ENCODE measurements at places on chromosomes 5 and 9.

GRCh38 chr9:37324691-37325490 lies 97.6 kb upstream of the GRHPR start:
- DNase-seq, result peak; percentile 35

- DNase-seq, result no peak
Measured at GRCh38 chr9:131481441-131482342, 21.0 kb upstream of the POMT1 start.

- no peak for DNase-seq
Measured at GRCh38 chr5:138659121-138659520, 83.9 kb upstream of the HSPA9 start.

GRCh38 chr5:117475919-117476318 lies 901.3 kb upstream of the SEMA6A start:
- no peak for DNase-seq

- DNase-seq, result peak; percentile 53
Measured at GRCh38 chr5:113166852-113167366, 190.3 kb downstream of the DCP2 start.

GRCh38 chr5:180339583-180340183 lies 13.5 kb downstream of the GFPT2 start:
- DNase-seq, result no peak

GRCh38 chr9:26326563-26326962 lies 566.0 kb downstream of the CAAP1 start:
- peak; percentile 75 for DNase-seq

GRCh38 chr5:41457094-41457493 lies 53.3 kb downstream of the PLCXD3 start:
- no peak for DNase-seq

DNA sequence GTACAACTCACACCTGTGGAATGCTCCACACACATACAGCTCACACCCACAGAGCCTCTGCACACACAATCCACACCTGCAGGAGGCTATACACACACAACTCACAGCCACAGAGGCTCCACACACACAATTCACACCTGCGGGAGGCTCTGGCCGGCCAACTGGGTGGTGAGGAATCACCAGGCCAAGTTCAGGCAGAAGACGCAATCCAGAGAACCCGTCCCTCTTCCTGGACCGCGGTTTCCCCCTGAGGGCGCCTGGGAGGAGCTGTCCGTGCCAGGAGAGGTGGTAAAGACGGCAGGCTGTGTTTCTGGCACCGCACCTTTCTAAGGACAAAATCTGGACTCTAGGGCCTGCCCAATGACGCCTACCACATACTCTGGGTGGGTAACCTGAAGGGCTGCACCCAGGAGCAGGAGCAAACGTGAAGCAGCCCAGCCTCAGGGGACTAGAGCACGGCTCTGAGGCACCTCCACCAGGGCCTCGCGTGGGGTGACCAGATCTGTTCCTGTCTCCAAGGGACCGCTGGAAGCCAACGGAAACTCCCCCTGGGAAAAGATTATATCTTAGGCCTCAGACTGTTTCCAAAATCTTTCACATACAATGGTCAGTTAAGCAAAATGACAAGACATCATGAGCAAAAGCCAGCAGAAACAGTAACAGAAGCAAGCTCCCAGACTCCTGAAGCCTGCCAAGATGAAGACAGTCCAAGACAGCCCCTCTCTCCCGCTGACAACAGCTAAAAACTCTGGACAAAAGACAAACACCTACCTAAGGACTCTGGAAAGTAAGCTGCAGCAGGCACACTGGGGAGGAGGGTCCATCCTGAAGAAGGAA lies 16.9 kb downstream of the CAMSAP1 start:
- DNase-seq, result no peak

- no peak for DNase-seq
Measured at GRCh38 chr5:148697180-148697808, 43.0 kb upstream of the HTR4 start.

- DNase-seq, result no peak
Measured at GRCh38 chr5:172173564-172174153, 14.4 kb downstream of the STK10 start.

DNA sequence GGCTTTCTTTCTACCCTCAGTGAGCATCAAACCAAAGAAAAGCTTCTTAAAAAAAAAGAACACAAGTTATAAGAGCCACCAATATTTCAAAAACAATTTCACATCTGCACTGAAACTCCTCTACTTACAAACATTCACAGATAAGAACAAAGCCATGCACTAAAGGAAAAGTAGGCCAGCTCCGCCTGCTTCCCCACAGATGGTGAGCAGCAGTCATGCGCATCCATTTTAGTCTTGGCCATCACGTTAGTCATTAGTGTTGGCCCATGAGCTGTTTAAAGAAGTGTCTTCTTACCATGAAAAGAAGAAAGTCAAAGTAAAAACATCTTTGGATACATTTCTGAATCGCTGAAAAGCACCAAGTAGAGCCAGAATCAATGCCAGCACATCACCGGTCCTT lies 40.0 kb upstream of the SMIM23 start:
- DNase-seq, result no peak

- DNase-seq, result no peak
Measured at GRCh38 chr5:75306746-75307145, 30.3 kb upstream of the HMGCR start.

- peak; percentile 78 for DNase-seq
Measured at GRCh38 chr5:69334793-69335268, 2.2 kb upstream of the CCDC125 start.

DNA sequence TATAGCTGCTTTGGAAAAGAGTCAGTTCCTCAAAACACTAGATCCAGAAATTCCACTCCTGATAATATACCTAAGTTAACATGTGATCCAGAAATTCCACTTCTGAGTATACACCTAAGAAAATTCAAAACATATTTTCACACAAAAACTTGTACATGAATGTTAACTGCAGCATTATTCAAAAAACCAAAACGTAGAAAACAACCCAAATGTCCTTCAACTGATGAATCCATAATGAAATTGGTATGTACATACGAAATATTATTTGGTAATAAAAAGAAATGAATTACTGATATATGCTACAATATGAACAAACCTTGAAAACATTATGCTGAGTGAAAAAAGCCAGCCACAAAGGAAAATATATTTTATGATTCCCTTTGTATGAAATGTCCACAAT lies 16.5 kb upstream of the AFF4 start:
- no peak for DNase-seq

DNA sequence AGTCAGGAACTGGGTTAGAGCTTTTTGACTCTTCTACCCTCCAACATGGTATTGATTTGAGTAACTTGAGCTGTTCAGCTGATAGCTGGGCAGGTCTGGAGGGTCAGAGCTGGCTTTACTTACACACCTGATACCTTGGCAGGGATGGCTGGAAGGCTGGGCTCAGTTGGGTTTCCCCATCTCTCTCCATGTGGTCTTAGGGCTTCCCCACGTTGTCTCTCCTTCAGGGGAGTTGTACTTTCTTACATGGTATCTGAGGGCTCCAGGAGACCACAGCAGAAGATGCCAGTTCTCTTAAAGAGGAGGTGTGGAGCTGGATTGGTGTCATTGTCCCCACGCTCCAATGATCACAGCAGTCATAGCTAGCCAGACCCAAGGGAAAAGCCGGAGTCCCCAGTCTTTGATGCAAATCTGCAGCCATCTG lies 25.6 kb downstream of the ISOC1 start:
- DNase-seq, result no peak

DNA sequence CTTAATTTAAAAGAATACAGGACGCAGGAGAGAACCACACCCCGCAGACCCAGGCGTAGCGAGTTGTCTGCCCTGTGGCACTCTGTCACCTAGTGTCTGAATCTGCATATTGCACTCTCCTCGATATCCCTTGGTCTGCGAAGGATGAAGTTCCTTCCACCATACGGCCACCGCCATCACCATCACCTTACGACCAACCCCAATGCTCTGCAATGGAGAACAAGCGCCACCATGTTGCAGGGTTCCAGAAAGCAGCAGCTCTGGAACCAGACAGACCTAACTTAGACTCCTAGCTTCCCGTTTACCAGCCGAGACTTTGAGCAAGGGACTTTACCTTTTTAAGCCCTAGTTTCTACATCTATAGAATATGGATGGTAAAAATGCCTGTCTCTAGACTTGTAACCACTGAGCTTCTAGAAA lies 77.4 kb upstream of the DMRT1 start:
- peak; percentile 64 for DNase-seq

GRCh38 chr5:1670351-1670750 lies 129.3 kb downstream of the MRPL36 start:
- no peak for DNase-seq

DNA sequence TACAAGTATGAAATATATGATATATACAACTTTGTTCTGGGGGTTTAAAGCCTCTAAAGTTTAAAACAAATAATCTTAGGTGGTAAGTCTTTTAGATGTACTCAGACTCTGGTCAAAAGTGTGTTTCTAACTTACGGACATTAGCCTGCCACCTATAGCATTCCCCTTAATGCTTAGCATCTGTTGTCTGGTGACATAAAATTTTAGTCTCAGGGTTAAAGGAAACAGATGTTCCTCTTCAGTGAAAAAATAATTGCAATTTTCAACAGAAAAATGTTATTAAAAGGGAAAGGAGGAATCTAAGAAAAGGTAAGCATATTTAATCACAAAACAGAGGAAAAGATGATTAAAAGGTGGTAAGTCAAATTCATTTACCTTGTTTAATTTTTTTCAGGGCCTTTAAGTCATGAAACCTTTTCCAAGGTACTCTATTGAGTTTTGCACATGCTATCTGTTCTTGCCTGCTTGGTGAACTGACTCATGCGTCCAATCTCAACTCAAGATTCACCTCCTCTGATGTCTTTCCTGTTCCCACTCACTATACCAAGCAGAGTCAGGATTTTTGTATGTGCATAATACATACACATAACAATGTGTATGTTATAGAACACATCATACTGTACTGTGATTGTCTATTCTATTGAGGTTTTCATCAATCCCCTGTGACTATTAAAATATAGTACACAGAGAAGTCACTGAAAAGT lies 7.9 kb downstream of the TMEM167A start:
- no peak for DNase-seq

GRCh38 chr9:34513567-34514214 lies 9.1 kb downstream of the ENHO start:
- DNase-seq, result peak; percentile 55

GRCh38 chr5:151578326-151579025 lies 12.7 kb downstream of the FAT2 start:
- DNase-seq, result no peak

DNA sequence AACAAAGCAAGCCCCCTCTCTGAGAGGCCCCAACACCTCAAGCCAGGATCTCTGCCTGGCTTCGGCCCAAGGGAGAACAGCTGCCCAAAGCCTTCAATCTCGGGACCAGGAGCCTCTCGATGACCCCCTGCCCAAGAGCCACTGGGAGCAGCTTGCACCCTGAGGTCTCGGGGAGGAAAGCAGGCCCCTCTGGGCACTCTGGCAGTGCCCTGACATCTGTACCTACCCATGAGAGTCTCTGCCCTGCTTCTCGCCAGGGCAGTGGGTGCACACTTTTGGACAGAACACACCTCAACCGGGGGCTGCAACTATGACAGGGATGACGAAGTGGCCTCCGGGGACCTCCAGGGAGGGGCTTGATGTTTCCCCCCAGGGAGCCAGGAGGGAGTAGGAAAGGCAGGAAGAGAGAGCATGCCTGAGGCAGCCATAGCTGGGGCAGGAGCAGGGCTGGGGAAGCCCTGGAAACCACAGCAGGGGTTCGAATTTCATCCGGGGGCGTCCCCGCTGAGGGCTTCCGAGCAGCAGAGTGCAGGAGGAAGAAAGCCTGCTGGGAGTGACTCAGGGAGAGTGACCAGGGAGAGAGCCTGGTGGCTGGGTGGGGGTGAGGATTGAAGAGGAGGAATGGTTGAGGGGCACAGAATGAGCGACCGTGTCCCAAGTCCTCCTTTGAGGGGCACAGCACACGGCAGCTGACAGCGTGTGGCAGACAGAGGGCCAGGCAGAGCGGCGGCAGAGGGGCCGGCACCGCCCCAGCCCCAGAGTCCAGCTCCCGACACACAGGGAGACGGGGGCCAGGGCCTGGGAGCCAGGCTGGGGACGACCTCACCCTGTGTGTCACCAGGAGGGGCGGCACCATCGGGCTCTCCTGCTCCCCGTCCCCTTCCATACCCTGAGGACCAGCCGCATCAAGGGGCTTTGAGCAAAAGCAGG lies 1.8 kb downstream of the LPCAT1 start:
- peak; percentile 50 for DNase-seq

- DNase-seq, result no peak
Measured at GRCh38 chr5:141495453-141495811, 6.6 kb downstream of the PCDHGC5 start.

DNA sequence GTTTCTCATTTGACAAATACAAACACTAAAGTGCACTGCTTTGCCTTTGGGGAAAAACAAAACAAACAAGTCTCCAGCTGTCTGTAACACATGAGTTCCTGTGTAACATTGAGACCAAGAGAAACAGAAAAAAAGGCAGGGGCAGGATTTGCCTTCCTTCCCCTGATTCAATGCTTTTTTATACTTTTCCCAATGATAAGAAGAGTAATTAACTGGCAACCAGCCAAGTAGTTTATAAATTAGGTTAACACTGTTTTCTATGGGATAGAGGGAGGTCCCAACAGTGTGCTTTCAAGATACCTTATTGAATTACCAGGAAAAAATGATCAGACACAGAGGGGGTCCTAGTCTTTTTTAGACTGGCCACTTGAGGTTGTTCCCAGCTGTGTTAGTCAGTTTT lies 346.8 kb downstream of the TRIM36 start:
- no peak for DNase-seq

- DNase-seq, result no peak
Measured at GRCh38 chr9:125974705-125975104, 227.5 kb downstream of the PBX3 start.

GRCh38 chr9:113577525-113578261 lies 114.2 kb downstream of the RGS3 start:
- no peak for DNase-seq

- peak; percentile 7 for DNase-seq
Measured at GRCh38 chr5:32074401-32074800, 99.7 kb downstream of the GOLPH3 start.

DNA sequence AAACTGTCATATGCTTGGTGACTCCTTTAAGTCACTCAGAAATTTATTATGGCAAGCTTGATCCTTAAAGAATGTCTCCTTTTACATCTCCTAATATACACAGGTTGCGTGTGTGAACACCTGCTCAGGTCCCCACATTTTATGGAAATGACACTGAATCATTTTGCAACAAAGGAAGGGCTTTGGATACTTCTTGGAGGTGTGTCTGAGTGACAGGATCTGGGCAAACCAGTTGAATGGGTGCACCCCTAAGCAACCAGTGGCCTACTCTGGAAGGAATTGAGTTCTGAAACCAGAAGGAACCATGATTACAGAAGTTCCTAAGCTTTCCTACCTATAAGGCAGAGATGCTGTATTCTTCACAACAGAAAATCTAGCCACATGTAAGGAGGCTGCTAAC lies 483.9 kb upstream of the KLF4 start:
- no peak for DNase-seq

- DNase-seq, result peak; percentile 50
Measured at GRCh38 chr5:93567424-93567823, 13.6 kb downstream of the NR2F1-AS1 start.

GRCh38 chr5:81310402-81311063 lies 9.1 kb downstream of the ZCCHC9 start:
- DNase-seq, result no peak

- DNase-seq, result peak; percentile 13
Measured at GRCh38 chr9:78769690-78770089, 472.8 kb downstream of the PSAT1 start.

All from NCI-H82 (cell line).